ENCODE measurements at places on chromosomes 4 and X. TPM values are rescaled to one million over a fixed set of nuclear protein-coding genes. Genes with fewer than 3 reads are reported as not detected.

Gene XPNPEP2
- total RNA-seq: not detected

Gene HSFX3
- total RNA-seq: not detected

Gene ARL9
- 0.23 TPM for total RNA-seq

Gene ADAMTS3
- total RNA-seq: 5.5 TPM

Gene NELFA
- total RNA-seq: 17.5 TPM

Gene ARSJ
- total RNA-seq: 23.5 TPM

Gene ENPEP
- 0.30 TPM for total RNA-seq

Gene SCML2
- 0.59 TPM for total RNA-seq

Gene ARHGAP36
- not detected for total RNA-seq

Gene SUPT20HL1
- under 0.01 TPM for total RNA-seq

Gene GDPD2
- not detected for total RNA-seq

Gene PLS3
- 504 TPM for total RNA-seq

Gene RNF150
- total RNA-seq: 1.0 TPM

Gene GAGE12H
- not detected for total RNA-seq

Gene SSX2
- not detected for total RNA-seq

Gene MFAP3L
- total RNA-seq: 4.1 TPM

Gene NDUFA1
- 66.2 TPM for total RNA-seq

Gene GPR78
- 1.2 TPM for total RNA-seq

Gene PLAC8
- total RNA-seq: not detected

Gene ODAPH
- total RNA-seq: 0.18 TPM

Gene UGT2A1
- not detected for total RNA-seq

Gene CRMP1
- 0.30 TPM for total RNA-seq

Gene PHOX2B
- total RNA-seq: not detected

Gene MAOB
- not detected for total RNA-seq

Gene CYBB
- total RNA-seq: not detected

Data from smooth muscle cell of the umbilical artery (primary cell).